Activated T-helper 9 cell treated with anti-CD3 and anti-CD28 coated beads, Interleukin-2, amount 50 U/mL, for 16 hours (primary cell): ENCODE measurements at places on chromosomes 12 and 14.

GRCh38 chr14:104788873-104789663 is 6.5 kb downstream of the AKT1 start:
- DNase-seq, result no peak

DNA sequence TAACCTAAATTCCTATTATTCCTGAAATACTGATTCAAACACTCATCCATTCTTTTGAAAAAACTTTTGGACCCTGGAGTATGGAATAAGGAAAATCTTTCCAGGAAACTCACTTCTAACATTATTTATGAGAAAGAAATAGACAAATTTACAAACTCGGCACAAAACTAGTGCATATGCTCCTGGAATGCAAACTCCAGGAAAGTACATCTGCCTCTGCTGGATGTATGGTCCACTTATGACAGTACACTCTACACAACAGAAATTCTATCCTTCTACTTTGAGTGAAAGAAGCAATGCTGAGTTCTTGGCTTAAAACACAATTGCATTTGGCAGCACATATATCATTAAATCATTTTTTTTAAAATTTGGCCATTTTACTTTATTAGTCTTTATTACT is 700.5 kb upstream of the STXBP6 start:
- DNase-seq, result no peak

- no peak for DNase-seq
Observed at GRCh38 chr12:40515041-40515816, 177.0 kb upstream of the CNTN1 start.

DNA sequence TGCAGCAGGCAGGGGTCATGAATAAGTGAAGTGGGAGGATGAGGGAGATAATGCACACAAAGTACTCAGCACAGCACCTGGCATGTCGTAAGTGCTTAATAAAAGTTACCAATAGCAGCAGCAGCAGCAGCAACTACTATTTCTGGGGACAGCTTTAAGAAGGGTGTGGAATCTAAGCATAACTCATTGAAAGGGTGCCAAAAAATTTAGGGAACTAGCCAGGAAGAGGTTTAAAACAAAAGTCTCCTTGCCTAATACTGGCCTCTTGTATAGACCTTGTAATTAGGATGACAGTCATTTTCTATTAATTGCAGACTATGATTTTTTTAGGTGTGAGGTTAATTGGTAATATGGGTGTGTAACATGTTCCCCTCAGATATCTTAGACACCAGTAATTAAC is 179.9 kb downstream of the PTPN11 start:
- DNase-seq, result no peak

DNA sequence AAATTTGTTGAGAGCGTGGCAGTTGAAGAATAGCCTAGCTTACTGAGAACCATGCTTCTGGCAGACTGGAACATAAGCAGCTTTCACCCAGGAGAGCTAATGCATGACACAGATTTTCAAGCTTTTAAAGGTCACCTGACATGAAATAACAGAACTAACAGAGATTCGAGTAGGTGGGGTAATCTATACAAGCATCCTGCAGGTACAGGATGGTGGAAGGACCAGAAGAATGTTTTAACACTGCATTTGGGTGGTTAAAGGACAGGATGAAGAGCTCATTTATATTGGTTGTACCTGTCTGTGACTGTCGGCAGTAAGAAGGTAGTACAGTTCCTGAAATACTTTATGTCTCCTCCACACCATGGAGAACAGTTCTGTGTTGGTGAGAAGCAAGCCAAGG is 8.9 kb downstream of the PELI2 start:
- DNase-seq, result no peak

DNA sequence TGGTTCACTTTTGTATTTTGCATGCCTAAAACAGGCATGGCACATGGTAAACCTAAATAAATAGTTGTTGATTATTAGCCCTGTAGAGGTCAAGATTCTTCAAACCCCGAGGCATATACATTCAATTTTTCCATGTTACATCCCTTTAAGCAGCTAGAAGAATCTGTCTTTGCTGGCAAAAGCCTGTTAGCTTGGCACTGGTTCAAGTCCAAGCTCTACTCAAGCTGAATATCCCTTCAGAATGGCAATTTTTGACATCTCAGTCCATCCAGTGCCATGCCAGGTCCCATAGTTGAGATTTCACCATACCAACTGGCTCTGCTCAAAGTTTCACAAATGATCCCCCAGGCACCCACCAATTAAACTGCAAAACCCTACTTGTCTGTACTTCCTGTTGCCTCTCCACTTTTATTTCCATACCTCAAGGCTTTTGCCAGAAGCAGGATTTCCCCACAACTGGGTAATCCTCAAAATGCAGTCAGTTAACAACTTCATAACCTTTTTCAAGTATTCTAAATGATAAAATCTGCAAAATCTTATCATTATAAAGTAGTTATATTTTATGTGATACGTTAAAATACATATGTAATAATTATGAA is 9.0 kb upstream of the DCN start:
- DNase-seq, result no peak
